ENCODE measurements at places on chromosomes 7 and 10.

DNA sequence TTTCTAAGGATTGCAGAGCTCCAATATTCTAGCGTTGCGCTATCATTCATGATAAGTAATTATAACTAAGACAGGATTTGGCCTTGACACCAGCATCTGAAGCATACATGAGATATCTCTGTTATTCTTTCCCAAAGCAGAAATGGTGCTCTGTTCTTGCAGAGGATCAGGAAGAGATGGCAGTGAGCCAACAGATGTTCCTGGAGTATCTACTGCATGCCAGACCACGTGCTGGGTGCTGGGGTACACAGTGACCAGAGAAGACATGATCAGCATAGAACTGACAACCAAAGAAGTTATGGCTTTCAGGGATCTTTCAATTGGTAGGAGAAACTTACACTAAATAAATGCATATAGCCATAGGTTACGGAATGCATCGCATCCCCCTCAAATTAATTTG is 63.7 kb upstream of the PLXNA4 start:
- no peak for DNase-seq

GRCh38 chr7:79118143-79118542 is 335.3 kb downstream of the MAGI2 start:
- DNase-seq = no peak

DNA sequence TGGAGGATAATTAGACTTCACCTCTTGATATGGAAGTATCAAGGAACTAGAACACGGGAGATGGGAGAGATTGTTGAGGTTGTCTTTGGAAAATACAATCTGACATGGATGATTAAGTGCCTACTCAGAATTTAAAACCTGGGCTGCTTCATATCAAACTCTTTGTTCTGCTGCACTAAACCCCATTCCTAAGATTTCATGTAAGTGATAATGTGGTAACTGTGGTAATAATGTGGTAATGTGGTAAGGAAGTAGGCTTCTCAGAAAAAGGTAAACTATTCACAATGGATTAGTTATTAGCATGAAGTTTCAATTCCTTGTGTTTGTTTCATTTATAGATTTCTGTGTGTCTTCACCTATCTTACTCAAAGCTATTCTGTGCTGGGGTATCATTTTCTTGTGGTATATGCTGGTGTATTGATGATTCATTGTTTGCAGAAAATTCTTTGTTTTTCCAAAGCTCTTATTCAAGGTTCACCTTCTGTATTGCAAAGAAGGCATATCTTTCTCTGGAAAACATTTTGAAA is 129.9 kb upstream of the TAC1 start:
- peak; percentile 43 for DNase-seq

- no peak for DNase-seq
Measured at GRCh38 chr10:81472927-81473470, 402.0 kb upstream of the NRG3 start.

DNA sequence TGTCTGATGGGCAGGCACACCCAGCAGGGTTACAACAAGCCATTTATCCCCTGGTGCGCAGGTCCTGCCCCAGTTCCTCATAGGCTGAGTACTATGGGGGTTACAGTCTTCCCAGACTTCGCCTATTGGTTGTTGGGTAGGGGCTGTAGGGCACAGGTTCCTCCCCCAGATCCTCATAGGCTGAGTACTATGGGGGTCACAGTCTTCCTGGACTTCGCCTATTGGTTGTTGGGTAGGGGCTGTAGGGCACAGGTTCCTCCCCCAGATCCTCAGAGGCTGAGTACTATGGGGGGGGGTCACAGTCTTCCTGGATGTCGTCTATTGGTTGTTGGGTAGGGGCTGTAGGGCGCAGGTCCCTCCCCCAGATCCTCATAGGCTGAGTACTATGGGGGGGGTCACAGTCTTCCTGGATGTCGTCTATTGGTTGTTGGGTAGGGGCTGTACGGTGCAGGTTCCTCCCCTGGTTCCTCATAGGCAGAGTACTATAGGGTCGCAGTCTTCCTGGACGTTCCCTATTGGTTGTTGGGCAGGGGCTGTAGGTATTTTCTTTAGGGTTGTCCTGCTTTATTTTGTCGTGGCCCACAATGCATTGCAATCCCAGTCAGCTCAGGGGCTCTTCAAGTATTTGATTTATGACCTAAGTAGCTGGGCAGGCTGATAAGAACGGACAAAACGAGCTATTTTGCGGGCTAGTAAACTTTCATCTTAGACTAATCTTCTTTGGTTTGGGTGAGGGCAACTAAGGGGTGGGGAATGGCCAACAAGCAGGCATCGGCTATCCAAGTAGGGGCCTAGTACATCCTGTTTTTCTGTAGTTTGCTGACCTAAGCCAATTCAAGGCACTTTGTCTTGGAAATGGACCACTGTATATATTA is 3.4 kb downstream of the LRRC27 start:
- no peak for DNase-seq

GRCh38 chr7:114916261-114916892 is 5.5 kb upstream of the MDFIC start:
- no peak for DNase-seq

GRCh38 chr10:124741281-124741921 is 2.8 kb downstream of the FAM53B start:
- DNase-seq = no peak

DNA sequence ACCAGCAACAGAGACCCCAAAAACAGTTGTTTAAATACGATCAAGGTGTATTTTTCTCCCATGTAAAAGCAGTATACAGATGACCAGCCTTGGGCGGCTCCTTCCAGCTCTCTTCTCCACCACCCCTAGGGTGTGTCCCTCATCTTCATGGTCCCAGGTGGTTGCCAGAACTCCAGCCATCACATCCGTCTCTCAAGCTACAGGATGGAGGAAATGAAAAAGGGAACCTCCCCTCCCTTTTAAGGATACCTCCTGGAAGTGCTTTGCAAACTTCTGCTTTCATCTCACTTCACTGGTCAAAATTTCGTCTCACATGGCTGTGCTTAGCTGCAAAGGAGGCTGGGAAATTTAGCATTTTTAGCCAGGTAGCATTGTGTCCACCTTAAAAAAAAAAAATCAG is 59.3 kb downstream of the C10orf105 start:
- no peak for DNase-seq

GRCh38 chr7:137975221-137975620 is 26.7 kb downstream of the CREB3L2 start:
- DNase-seq = no peak

- DNase-seq = no peak
Measured at GRCh38 chr7:29798422-29798821, 7.9 kb upstream of the WIPF3 start.

- DNase-seq = no peak
Measured at GRCh38 chr10:74206746-74207145, 55.7 kb downstream of the ADK start.

GRCh38 chr10:10977226-10977956 is 40.3 kb upstream of the CELF2 start:
- no peak for DNase-seq

DNA sequence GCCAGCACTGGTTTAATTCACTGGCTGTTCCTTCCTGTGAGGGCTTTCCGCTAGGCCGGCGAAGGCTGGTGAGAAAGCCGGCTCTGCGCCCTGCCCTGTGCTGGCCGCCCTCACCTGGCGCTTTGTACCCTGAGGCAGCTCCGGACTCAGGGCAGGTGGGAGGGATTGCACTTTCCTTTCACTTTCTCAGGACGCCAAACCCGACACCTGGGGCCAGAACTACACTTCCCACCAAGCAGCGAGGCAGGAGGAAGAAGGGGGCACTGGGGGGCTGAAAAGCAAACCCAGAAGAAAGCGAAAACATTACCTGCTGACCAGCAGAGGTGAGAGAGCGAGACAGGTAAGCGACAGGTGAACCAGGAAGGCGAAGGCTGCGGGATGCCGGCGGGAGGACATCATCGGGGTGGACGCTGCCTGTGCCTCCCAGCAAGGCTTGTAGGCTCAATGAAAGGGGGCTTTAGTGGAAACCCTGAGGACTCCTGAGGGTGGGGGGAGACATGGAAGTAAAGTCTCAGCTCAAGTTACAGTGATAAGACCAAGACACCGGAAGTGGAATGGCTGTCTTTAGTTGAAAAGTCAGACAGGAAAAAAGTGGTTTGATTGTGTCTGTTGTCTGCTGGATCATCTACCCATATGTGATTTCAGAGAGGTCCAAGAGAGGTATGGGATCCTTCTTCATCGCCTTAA is at the start of gene RAB19:
RAB19 (plus strand) TSS at position 181 of the 687 bp plus-strand sequence. CDS start 3,589 bp downstream, outside the sequence.
- no peak for DNase-seq

DNA sequence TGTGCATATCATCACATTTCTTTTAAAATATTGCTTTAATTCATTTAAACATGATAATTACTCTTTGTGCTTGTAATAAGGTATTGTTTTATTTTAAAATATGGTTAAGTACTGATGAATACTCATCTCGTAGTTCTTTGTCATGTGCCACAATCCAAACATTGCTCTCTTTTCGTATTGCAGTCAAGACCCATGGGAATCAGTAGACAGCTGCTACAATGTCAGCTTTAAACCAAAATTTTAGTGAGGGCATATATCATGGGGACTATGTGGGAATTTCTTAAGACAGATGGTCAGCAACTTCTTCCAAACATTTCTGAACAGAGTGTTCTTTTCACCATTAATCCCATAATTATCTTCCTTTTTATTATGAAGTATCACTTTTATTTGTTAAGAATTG is 77.2 kb upstream of the FZD1 start:
- DNase-seq = no peak

GRCh38 chr7:12567015-12567414 is 3.5 kb upstream of the SCIN start:
- DNase-seq = no peak

DNA sequence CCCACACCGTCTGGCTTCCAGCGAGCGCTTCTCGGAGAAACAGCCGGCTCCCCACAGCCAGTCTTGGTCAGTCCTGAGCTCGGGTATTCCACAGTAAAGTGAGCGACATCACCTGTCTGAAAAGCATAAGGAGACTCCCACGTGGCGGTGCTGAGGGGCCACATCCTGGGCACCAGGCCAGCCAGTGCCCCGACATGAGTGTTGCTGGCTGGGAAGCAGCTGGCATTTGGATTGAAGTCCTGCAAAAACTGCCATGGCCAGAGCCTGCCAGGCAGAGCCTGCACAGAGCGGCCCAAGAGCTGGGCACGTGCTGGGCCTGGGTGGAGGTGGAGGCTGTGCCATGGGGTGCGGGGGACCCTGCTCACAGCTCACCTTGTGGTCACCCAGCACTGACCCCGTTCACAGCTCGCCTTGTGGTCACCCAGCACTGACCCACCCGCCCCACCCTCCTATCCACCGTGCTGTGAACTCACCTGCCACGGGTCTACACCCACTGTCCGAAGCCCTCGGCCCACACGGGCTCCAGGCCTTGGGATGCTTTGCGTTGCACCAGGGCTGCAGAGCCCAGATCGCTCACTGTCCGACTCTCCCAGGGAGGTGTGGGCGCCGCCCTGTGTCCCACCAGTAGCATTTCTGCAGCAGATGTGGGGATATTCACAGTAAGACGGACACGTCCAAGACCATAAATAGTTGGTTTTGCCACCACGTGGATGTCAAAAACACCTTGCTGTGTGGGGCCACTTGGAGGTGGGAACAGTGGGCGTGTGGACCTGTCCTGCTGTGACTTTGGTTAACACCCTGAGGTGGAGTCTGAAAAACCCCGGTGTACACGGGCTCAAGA is 48.8 kb downstream of the PITRM1 start:
- no peak for DNase-seq

DNA sequence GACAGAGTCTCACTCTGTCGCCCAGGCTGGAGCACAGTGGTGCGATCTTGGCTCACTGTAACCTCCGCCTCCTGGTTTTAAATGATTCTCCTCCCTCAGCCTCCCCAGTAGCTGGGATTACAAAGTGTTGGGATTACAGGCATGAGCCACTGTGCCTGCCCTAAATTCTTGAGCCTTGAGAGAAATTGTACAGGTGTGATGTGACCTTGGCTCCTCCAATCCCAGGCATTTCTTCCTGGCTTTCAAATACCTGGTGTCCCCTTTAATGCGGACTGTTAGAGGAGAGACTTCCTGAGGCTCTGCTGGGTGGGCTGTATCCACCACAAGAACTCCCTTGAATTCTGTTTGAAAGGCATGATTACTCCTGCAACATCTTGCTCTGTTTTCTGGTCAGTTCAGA is 15.0 kb downstream of the MORN4 start:
- DNase-seq = no peak

DNA sequence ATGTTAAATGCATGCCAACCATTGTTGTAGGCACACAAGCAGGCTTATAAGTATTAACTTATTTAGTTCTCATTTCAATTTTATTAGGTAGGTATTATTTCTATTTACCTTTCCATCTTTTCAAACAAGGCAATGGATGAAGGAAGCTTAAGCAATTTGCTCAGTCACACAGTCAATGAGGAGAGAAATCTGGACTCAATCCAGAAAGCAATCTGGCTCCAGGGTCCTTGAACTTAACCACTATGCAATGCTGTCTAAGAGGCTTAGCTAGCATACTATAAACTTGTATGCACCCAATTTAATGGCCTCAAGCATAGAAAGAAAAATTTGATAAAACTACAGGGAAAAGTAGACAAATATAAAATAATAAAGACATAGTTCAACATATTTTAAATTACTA is 88.6 kb downstream of the VWDE start:
- DNase-seq = peak; percentile 55

GRCh38 chr7:94997547-94997946 is 90.2 kb downstream of the PPP1R9A start:
- DNase-seq = no peak

DNA sequence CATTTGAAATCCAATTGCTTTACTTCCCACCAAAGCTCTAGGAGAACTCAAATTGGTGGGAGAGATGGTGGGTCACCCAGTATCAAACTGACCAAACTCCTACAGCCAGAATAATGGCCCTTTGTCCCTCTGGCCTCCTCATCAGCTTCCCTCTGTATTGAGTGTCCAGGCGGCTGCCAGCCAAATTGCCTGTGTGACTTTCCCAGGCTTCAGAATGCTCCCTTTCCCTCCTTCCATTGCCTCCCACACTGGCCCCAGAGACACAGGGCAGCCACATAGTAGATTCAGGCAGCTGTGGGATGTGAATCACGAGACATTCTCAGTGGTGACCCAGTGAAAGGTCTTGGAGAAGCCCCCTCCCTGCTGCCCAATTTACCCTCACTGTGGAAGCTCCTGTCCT is 12.7 kb upstream of the VDAC2 start:
- DNase-seq = no peak

GRCh38 chr10:84156768-84157167 is 16.8 kb upstream of the GPR15LG start:
- DNase-seq = no peak

DNA sequence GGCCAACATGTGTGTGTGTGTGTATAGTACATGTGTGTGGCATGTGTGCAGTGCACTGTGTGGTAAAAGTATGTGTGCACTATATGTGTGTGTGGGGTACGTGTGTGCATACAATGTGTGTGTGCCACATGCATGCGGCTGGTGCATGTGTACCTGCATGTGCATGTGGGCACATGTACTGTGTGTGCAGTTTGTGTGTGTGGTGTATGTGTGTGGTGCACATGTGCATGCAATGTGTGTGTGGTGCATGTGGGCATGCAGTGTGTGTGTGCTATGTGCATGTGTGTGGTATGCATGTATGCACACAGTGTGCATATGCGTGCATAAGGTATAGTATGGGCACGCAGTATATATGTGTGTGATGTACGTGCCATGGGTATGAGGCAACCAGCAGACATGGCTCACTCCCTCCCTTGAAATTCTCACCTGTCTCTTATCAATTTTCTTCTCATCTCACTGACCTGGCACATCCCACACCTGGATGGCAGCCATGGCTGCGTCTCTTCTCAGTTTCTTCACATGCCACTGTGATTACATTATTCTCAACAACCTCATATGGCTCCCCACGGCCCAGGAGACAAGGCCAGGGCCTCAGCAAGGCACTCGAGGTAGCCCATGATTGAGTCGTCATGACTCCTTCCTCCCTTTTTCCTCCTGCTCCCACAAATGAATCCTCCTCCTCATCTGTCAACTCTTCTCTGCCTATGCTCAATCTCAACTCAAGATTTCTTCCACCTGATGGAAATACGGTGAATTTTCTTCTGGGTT is 57.0 kb downstream of the NUDCD3 start:
- DNase-seq = no peak

- DNase-seq = no peak
Measured at GRCh38 chr7:16851829-16852228, 30.0 kb downstream of the AGR3 start.
